H1 (cell line): ENCODE measurements at places on chromosomes 2 and 18. TPM values are rescaled to one million over a fixed set of nuclear protein-coding genes. Genes with fewer than 3 reads are reported as not detected.

Gene RBM43
- polyA plus RNA-seq, result 1.2 and 1.7 TPM in 2 replicates

Gene CLEC4F
- not detected in 2 replicates for polyA plus RNA-seq

Gene TMEFF2
- polyA plus RNA-seq, result 0.91 and 1.0 TPM in 2 replicates

Gene LYPD6B
- 2.5 and 3.5 TPM in 2 replicates for polyA plus RNA-seq

Gene CHRND
- 0.11 and 0.24 TPM in 2 replicates for polyA plus RNA-seq

Gene ITGA6
- polyA plus RNA-seq, result 24.9 and 26.9 TPM in 2 replicates

Gene CXCR2
- polyA plus RNA-seq, result 1.4 and 2.2 TPM in 2 replicates

Gene STARD6
- not detected in 2 replicates for polyA plus RNA-seq

Gene POTEI
- polyA plus RNA-seq, result 0.19 and 0.20 TPM in 2 replicates

Gene ALK
- polyA plus RNA-seq, result 0.02 and 0.08 TPM in 2 replicates

Gene TAF1B
- 5.4 and 6.6 TPM in 2 replicates for polyA plus RNA-seq

Gene HOXD1
- polyA plus RNA-seq, result 0.03 TPM in 1 of 2 replicates, not detected in the other

Gene TCF23
- 0.02 TPM in 2 replicates for polyA plus RNA-seq

Gene SLC25A12
- 5.3 and 7.7 TPM in 2 replicates for polyA plus RNA-seq

Gene DCDC2C
- 0.50 and 0.91 TPM in 2 replicates for polyA plus RNA-seq

Gene MYOM1
- polyA plus RNA-seq, result 0.06 and 0.16 TPM in 2 replicates

Gene NLRC4
- polyA plus RNA-seq, result not detected in 2 replicates

Gene ITGB1BP1
- 8.9 and 16.1 TPM in 2 replicates for polyA plus RNA-seq

Gene ZNF804A
- polyA plus RNA-seq, result 0.02 TPM in 2 replicates

Gene KCNJ3
- polyA plus RNA-seq, result 0.11 and 0.36 TPM in 2 replicates

Gene CRYGB
- 0.30 and 0.38 TPM in 2 replicates for polyA plus RNA-seq

Gene IL1RL1
- polyA plus RNA-seq, result not detected in 2 replicates

Gene SCN1A
- polyA plus RNA-seq, result 0.16 and 0.18 TPM in 2 replicates

Gene INHBB
- polyA plus RNA-seq, result 0.24 and 0.32 TPM in 2 replicates

Gene GPR148
- polyA plus RNA-seq, result 0.05 TPM in 1 of 2 replicates, not detected in the other

Gene COL4A4
- 0.33 TPM in 2 replicates for polyA plus RNA-seq

Gene METTL5
- 19.3 and 34.5 TPM in 2 replicates for polyA plus RNA-seq
